ENCODE measurements at places on chromosomes 3 and 15. TPM values are rescaled to one million over a fixed set of nuclear protein-coding genes. Genes with fewer than 3 reads are reported as not detected.

- no peaks in the 10 kb centered on the region for H3K4me1 ChIP-seq
- no peak overlapping the region for H3K27ac ChIP-seq
- no peak for DNase-seq
- no peak overlapping the region for H3K4me3 ChIP-seq
Observed at GRCh38 chr15:27244047-27244446, 273.1 kb downstream of the GABRG3 start.

DNA sequence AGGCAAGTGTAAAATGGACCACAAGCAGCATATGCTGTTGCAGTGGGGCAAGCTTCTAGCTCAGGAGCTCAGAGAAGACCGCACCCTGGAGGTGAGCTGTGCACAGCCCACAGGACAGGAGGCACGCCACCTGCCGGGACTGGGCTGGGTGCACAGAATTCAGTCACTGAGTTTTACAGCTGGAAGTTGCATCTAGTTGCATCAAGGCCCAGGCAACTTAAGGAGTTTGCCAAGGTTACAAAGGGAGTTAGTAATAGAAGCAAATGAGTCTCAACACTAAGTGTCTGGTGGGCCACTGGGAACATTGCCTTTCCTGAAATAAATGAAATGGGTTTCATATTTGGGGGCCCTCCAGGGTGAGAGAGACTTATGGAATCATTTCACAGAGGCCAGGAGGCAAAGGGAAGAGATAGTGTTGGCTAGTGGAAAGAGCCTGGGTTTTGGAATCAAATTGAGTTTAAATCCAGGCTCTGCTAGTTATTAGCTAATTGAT is 36.0 kb upstream of the TIMP4 start:
- peaks cover 56% of the 10 kb centered on the region for H3K4me1 ChIP-seq
- H3K36me3 ChIP-seq, result no peaks in the 10 kb centered on the region
- peak; percentile 89 for DNase-seq
- peak overlapping the region; percentile 97 for H3K27ac ChIP-seq
- peak overlapping the region; percentile 47 for H3K4me3 ChIP-seq

DNA sequence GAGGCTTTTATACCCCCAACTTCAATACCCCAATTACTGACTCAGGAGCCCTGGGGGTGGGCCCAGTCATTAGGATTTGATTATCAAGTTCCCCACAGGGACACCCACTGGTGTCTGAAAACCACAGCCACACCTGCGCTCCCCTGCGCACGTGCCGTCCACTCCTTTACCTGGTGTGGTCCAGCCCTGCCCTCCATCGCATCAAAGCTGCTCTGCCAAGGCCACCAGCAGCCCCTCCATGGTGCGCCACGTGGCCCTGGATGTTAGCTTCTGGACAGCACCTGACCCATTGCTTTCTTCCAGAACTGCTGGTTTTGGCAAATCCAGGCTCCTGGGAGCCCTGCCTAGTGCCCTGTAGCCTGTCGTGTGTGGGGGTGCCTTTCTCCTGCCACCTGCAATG is 136.3 kb downstream of the NSMCE3 start:
- H3K4me1 ChIP-seq, result no peaks in the 10 kb centered on the region
- no peak overlapping the region for H3K27ac ChIP-seq
- DNase-seq, result no peak

GRCh38 chr3:52014613-52015012 is 18.9 kb upstream of the RPL29 start:
- H3K27ac ChIP-seq, result no peak overlapping the region
- no peaks in the 10 kb centered on the region for H3K4me1 ChIP-seq
- no peaks in the 10 kb centered on the region for H3K27me3 ChIP-seq
- H3K36me3 ChIP-seq, result no peaks in the 10 kb centered on the region
- peak; percentile 29 for DNase-seq

GRCh38 chr3:48273594-48274211 is 32.8 kb downstream of the ZNF589 start:
- no peaks in the 10 kb centered on the region for H3K27me3 ChIP-seq
- DNase-seq, result peak; percentile 83
- peaks cover 21% of the 10 kb centered on the region for H3K4me1 ChIP-seq
- H3K36me3 ChIP-seq, result no peaks in the 10 kb centered on the region

Gene CA12
- total RNA-seq, result 19.8 TPM

Gene LMAN1L
- not detected for total RNA-seq
